Esophagus muscularis mucosa (tissue), 4 donors: ENCODE measurements at places on chromosomes 2 and 18.

DNA sequence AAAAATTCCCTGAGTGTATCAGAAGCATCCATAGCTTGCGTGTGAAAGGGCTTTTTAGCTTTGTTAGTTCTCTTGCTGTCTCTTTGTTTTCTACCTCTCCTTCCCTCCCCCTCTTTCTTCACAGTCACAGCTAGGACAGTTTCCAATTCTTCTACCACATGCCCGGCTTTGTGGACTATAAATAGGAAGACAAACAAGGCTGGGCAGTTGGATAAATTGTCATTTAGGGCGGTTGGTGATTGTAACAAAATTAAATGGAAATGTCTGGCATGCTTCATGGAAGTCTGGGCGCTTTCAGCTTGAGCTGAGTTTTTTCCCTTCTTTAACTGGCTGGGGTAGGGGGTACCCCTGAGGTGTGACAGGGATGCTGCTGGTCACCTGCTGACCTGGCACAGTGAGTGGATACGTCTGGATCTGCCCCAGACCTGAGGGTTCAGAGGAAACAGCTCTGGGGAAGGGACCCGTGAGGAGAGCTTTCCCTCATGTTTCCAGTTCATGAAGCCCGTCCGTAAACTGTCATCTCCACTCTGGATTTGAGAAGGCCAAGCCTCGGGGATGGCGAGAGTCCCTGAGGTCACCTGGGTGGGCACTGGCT lies 29.0 kb upstream of the GIGYF2 start:
- no peak for DNase-seq

DNA sequence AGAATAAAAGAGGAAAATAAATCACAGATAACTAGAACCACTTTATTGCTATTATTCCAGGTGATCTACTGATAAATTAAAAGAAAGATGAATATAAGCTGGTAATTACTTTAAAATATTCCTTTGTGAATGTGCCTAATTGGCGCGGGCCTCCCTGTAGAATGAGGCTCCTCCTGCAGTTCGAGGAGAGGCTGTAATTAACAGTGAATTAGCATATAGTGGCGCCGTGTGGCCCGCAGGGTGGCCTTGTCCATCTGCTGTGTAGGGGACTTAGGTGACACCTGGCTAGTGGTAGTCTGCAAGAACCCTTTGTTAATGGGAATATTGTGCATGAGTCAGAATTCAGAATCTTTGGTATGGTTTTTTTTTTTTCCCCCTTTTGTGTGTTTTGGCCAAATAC lies 119.8 kb downstream of the AGAP1 start:
- no peak for DNase-seq

DNA sequence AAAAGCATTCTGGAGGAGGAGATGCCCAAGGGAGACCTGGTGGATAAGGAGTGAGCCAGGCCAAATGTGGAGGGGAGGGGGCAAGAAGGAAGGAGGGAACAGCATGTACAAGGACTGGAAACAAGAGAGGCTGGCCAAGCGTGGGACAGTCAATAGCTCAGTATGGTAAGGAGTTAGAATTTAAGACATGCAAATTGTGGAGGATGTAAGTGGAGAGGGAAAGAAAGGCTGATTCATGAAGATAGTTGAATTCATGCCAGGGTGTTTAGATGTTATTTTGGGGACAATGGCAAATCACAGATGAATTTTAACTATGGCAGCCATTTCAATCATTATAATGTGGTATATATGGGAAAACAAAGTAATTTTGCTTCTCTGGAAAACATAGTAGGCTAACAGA lies 462.3 kb downstream of the MEIS1 start:
- no peak for DNase-seq

DNA sequence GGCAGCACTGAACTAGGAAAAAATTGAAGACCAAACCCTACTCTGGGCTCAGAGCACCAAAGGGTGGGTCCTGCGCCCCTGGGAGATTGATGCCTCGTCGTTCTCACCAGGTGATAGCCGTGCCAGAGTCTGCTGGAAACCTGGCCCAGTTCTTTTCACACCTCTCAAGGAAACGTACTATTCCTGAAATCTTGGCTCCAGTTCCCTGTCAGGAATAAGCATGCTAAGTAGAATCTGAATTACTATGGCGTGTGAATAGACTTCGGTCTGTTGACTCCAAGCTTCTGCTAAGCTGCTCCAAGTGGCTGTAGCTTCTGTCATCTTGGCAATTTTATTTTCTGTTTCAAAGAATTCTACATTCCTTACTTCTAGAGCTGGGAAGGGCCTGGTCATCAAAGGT lies 75.4 kb downstream of the MARCHF4 start:
- DNase-seq: no peak

- DNase-seq: no peak
Measured at GRCh38 chr18:48186131-48186766, 222.9 kb downstream of the ZBTB7C start.

- no peak for DNase-seq
Measured at GRCh38 chr2:68643011-68643873, at the start of gene PROKR1. PROKR1 (plus strand) TSS chr2:68643579; CDS start chr2:68645822, 2,243 bp downstream.

DNA sequence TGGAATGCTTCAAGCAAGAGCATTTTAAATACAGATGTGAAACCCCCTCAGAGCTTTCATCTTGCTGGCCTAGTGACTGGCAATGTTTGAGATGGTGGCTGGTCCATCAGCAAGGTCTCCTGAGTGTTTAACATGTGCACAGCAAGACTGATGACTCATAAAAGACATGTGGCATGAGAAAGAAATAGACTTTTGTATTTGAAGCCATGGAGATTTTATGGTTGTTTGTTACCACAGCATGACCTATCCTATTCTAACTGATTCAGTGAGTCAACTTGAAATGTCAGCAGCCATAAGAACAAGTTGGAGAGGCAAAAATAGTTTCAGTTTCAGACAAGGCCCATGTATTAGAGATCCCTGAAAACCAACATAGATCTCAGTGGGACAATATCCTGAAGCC lies 154.7 kb upstream of the LYPD1 start:
- DNase-seq: no peak
